ENCODE measurements at places on chromosomes 7 and 10.

DNA sequence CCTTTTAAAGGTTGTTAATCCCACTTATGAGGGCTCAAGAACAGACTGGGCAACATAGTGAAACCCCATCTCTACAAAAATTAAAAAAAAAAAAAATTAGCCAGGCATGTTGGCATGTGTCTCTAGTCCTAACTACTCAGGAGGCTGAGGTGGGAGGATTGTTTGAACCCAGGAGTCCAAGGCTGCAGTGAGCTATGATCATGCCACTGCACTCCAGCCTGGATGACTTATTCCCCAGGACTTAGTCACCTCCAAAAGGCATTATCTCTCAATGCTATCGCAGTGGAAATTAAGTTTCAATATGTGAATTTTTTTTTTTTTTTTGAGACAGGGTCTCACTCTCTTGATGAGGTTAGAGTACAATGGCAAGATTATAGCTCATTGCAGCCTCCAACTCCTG lies 61.2 kb upstream of the TRIM24 start:
- DNase-seq, result no peak

DNA sequence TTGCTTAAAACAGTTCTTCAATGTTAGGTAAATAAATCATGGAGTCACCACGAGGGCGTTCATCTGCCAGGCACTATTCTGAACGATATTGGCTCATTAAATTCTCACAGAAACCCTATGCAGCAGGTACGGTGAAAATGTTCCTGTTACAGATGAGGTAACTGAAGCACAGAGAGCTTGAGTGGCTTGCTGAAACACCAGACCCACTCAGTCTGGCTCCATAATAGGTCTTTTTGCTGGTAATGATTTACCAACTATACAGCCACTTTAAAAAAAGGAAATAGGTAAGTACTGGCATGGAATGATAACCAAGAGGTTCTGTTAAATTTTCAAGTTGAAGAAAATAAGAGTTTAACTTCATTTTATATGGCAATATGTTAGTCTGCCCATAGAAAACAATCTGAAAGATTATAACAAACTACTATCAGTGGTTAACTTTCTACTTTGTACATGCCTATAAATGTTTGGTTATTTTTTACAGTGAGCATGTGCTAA lies 1.3 kb upstream of the TM9SF3 start:
- DNase-seq, result no peak

DNA sequence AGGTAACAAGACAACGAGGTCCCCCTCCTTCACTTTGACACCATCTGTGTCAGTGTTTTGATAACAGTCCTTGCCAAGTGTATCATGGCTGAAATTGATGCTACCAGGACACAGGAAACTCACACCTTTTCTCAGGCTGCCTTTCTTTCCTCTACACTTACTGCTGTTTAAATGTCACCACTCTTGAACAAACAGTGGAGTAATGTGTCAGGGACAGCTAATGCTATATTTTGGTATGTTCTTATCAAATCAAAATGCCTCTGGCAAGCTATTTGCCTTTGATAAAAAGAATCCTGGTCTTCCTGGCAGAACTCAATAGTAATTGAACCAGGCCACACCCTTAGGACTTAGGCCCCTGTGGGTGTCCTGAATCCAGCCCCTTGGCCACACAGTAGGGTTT lies 692.9 kb downstream of the LRMDA start:
- DNase-seq, result no peak

- DNase-seq, result no peak
Measured at GRCh38 chr10:17076626-17077345, 52.8 kb downstream of the CUBN start.

GRCh38 chr7:132965951-132966350 lies 115.9 kb downstream of the CHCHD3 start:
- DNase-seq, result no peak

GRCh38 chr7:130943336-130943901 lies 209.4 kb upstream of the KLF14 start:
- no peak for DNase-seq

GRCh38 chr7:158050441-158050977 lies 537.1 kb downstream of the PTPRN2 start:
- DNase-seq, result no peak

DNA sequence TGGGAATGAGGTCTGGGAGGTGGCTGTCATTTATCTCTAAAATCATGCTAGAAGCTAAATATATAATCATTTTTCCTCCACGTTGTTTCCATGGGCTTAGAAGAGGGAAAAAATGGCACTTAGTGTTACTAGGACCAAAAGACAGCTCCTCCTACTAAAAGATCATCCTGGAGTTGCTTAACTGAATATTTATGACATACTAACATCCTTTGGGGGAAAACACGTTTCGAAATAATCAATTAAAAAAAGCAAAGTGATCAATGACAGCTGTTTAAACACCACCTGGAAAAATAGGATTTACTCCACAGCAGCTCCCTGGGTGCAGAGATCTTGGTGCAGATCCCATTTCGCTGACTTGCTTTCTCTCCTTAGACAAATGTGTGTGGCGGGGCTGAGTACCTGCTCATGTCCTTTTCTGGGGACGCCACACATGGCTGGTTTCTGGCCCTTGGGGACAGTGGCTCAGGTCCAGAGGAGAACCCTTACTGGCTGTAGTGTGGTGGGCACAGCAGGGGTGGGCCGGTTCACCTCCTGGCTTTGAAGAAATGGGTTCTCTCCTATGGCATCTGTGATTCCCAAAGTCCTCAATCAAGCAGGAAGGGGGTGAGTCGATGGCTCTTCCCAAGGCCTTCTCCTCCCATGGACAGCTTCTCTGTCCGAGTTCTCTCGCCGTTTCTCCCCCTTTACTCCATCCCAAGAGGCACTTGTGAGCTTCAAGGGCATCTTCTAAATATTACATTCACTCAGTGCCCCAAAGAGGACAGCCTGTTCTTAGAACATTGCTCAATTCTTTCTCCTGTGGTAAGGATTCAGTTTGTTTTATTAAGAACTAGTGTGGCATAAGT lies 156.4 kb upstream of the KLF14 start:
- DNase-seq, result no peak

- DNase-seq, result no peak
Measured at GRCh38 chr10:50291261-50291850, 40.0 kb upstream of the ASAH2 start.

DNA sequence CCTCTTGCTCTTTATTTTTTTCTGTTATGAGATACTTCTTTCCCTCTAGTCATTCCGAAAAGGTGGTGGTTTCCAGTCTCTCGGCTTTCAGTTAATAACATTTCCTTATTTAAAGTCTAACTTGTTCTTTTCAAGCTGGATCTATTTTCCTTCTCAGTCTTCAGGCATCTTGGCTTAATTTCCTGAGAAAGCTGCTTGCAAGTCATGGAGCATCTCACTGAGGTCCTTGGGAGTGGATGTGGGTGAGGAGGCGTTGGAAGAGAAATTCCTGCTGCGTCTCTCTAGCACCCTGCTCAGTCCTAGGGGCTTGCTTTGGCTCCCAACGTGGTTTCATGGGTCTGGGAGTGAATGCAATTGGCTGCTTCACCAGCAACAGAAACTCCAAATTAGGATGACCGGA lies 210.2 kb upstream of the MKI67 start:
- DNase-seq, result no peak

DNA sequence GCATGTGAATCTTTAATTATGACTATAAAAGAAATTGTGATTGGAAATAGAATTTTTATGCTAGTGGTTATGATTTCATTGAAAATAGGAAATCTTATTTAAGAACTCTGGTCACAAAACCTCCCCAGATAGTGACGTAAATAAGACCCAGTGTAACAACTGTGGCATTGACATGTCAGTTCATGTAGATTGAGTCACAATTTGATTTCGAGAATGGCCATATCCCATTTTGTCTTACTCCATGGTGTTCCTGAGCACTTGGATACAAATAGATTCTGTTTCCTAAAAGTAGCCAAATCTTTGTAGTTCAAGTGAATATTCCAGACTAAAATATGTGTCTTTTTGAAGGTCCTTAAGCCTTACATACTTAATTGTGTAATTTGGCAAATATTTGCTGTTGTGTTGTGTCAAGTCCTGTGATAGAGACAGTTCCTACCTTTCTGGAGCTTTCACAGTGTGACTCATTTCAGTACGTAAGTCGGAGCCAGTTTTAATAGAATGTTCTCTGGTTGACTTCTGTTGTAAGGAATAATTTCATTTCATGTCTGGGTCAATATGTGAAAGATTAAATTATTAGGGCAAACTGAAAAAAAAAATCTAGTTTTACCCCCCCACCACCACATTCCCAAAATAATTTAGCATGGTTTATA lies 37.1 kb upstream of the TOMM7 start:
- no peak for DNase-seq

GRCh38 chr10:59904426-59905065 lies 1.8 kb downstream of the CCDC6 start:
- no peak for DNase-seq

DNA sequence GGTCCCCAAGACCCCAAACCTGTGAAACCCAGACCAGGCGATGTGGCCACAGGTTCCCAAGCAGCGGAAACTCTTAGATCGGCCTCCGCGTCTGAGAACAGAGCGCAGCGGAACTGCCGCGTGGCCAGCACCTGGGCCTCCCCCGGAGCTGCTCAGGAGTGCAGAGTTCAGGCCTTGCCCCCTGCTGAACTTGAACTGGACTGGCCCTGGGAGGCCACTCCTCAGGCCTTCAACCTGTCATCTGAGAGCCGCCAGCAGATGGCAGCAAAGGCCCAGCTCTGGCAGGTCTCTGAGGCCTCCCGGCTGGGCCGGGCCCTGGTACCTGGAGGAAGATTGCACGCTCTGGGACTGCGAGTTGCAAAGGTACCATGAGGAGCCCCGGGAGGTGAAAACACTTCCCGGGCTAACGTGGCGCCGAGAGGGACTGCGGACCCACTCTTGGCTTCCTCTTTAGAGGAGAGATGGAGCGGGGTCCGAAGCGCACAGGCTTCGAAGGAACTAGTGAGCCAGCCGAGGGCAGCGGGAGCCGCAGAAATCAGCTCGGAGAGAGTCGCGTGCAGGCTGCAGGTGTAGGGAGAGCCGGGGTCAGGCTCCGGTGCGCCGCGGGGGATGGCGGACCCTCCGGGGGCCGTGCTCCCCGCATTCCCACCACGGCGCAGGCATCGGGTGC lies 89.2 kb downstream of the PAXIP1 start:
- DNase-seq, result no peak

- no peak for DNase-seq
Measured at GRCh38 chr10:123554656-123555055, 111.5 kb upstream of the GPR26 start.

- no peak for DNase-seq
Measured at GRCh38 chr10:47040681-47041080, 129.5 kb downstream of the PTPN20 start.
